ENCODE measurements at places on chromosomes 13 and 19. TPM values are rescaled to one million over a fixed set of nuclear protein-coding genes. Genes with fewer than 3 reads are reported as not detected.

GRCh38 chr19:947707-948539, 22.1 kb downstream of the ARID3A start:
- DNase-seq = peak; percentile 88

DNA sequence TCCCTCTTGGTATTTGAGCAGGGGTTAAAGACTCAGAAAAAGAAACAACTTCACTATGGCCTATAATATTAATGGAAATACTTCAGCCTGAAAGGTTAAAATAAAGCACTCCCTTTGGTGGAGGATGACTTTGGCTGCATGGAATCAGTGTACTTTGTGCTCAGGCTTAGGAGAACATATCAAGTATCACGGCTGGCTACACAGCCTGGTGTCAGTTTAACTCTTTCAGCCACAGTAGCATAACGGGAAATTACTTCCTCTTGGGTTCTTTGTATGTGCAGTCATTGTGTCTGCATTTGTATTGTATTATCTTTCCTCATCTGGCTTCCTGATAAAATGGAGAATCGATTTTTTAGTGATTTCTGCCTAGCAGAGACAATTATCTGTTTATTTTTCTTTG, 239.0 kb downstream of the GGACT start:
- DNase-seq = no peak

- no peak for DNase-seq
These were observed 33.4 kb downstream of the ABCC4 start for GRCh38 chr13:95267662-95268342.

- DNase-seq = no peak
These were observed 91.3 kb downstream of the KCNRG start for GRCh38 chr13:50106559-50106958.

DNA sequence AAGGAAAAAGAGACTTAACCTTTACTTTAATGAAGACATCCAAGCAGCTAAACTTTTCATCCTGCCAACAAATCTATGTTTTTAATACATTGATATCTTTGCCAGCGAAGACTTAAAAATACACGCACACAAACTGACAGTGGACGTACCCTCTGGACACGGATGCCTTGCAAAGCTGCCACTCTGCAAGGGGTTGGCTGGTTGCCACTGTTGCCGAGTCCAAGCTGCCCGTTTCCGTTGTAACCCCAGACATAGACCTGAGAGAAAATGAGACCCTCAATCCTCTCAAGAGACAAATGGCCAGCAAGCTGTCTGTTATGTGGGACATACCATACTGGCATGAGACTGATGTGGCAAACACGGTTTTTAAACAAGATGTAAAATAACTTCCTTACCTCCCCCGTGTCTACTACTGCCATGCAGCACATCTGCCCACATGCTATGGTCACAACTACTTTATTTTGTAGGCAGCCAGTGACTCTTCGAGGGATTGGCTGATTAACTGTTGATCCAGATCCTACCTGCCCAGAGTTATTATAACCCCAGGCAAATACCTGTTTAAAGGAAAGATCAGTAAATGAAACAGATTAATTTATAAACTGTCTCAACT, 21.2 kb downstream of the RCBTB2 start:
- DNase-seq = peak; percentile 59

DNA sequence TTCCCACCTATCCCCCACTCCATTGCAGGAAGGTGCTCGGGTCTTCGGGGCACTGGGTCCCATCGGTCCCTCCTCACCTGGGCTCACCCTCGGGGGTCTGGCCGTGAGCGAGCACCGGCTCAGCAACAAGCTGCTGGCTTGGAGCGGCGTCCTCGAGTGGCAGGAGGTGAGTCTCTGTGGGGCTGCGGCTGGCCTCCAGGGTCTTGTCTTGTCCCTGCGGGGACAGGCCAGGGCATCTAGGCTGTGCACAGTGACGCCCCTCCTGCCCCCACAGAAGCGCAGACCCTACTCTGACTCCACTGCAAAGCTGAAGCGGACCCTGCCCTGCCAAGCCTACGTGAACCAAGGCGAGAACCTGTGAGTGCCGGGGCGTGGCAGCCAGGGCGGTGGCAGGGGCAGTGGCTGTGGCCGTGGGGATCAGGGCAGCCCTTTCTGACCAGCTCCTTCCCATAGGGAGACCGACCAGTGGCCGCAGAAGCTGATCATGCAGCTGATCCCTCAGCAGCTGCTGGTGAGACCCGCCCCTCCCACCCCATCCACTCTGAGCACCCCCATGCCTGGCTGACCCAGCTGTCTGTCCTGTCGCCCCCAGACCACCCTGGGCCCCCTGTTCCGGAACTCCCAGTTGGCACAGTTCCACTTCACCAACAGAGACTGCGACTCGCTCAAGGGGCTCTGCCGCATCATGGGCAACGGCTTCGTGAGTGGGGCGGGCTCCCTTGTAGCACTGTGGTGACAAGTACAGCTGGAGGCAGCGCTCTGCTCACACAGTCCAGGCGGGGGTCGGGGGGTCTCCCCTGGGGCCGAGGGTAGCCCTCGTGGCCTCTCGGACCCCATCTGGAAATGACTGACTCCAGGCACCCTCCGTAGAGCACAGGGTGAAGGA, 3.7 kb downstream of the PTOV1 start:
- no peak for DNase-seq

- DNase-seq = no peak
These were observed 4.7 kb downstream of the SIGLEC7 start for GRCh38 chr19:51146751-51147150.

- peak; percentile 60 for DNase-seq
These were observed 48.9 kb downstream of the DNM2 start for GRCh38 chr19:10766671-10767201.

- no peak for DNase-seq
These were observed 25.8 kb downstream of the LACC1 start for GRCh38 chr13:43905435-43906031.

DNA sequence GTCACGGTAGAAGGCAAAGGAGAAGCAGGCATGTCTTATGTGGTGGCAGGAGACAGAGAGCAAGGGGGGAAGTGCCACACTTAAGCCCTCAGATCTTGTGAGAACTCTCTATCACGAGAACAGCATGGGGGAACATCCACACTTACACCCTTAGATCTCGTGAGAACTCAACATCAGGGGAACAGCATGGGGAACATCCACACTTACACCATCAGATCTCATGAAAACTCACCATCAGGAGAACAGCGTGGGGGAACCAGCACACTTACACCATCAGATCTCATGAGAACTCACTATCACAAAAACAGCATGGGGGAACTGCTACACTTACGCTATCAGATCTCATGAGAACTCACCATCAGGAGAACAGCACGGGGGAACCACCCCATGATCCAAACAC, 445.0 kb downstream of the MYO16 start:
- DNase-seq = no peak

DNA sequence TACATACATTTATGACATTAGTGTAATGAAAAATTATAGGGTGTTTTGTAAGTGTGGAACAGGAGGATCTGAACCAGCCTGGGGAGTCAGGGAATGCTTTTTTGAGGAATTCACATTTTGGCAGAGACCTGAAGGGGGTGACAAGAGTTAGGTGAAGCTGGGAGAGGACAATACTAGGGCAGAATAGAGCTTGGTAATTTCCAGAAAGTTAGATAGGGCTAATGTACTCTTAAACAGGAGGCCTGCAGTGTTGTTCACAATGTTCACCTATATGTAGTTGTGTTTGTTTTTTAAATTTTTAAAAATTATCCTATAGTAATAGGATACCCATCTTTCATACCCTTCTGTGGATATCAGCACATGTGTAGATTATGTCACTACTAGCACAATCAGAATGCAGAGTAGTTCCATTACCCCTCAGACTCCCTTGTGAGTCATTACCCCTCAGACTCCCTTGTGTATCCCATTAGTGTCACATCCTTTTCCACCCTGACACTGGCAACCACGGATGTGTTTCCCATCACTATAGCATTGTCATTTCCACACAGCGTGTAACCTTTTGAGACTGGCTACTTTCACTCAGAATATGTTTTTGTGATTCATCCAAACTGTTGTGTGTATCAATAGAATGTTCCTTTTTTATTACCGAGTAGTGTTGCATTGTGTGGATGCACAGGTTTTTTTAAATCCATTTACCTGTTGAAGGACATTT, 43.1 kb downstream of the PCCA start:
- DNase-seq = no peak

DNA sequence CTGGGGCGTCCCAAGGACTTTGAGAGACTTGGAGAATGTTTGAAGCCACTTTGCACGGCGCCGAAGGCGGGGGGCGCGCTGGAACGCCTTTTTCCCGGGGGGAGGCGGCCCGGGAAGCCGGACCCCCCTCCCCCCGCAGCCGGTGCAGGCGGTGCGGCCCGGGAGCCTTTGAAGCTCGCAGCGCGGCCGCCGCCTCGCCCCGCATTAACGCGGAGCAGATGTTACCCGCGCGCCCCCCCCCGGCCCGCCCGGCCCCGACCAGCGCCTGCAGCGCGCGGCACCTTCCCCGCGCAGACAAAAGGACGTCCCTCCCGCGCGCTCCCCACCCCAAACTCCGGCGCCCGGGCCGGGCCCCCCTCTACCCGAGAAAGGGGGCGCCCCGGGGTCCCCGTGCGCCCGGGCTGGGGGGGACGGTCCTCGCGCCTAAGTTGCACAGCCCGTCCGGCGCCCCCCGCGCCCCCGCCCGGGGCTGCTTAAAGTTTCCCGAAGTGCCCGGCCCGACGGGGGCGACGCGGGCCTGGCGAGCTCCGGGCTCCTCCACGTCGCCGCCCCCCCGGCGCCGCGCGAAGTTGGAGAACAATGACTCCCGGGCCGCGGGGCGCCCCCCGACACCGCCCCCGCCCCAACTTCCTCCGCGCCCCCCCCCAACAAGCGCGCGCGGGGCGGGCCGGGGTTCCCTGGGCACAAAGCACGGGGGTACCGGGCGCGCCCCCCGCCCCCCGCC, 685 bp downstream of the TCF3 start:
- DNase-seq = peak; percentile 44

GRCh38 chr13:111962431-111962891, 104.5 kb upstream of the SOX1 start:
- DNase-seq = no peak

GRCh38 chr13:97866346-97866745, 87.1 kb upstream of the IPO5 start:
- DNase-seq = no peak

GRCh38 chr13:113040031-113040430, 65.6 kb upstream of the F7 start:
- DNase-seq = no peak

DNA sequence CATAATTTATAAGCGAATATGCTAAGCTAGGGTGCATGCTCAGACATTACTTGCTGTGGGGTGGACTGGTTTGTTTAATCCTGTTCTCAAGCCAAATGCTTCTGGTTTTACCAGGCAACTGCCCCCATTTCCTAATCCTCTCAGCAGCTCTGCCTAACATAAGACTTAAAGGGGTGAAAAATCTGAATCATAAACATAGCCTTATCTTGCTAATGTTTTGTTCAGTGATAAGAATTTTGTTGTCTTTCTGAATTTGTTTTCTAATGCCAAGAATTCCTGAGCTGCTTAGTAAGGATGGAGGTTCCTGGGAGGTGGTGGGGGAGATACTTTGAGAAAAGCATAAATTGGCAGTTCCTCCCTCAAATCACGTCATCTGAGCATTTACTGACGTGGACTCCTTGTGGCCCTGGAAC, 42.7 kb downstream of the ING1 start:
- DNase-seq = no peak

DNA sequence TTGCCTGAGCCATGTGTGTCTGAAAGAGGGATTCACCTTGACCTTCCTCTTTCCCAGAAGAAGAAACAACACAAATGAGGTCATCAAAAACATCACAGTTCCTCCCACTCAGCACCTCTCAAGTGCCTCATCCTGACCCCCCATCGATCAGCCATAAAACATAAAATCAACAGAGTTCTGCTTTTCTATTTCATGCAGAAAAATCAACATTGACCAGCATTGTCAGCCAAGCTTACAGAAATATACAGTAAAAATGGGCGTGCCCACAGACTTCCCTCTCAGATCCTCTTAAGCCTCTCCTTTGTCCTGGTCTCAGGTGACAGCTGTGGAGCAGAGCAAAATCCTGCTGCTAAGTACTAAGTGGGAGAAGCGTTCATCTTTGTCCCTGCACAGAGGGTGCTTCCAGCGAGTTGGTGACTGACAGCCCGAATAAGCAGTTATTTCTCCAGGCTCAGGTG, 213.3 kb downstream of the OLFM4 start:
- DNase-seq = no peak

GRCh38 chr19:35846038-35846668, 6.2 kb downstream of the NPHS1 start:
- no peak for DNase-seq

DNA sequence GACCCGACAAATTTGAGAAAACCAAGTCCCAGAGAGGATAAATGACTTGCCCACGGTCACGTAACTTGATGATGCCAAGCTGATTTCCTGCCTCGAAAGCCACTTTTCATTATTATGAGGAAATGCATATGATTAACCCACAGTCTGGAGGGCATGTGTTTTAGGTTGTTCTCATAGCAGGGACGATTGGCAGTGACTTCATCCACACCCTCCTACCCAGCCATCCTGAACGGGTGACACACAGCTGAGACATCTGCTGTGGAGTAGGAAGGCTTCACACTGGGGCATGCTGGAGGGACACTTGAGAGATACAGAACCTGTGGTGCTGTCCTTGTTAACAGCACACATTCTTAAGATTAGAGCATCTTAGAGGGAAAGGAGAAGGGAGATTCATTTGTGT, 65.4 kb upstream of the WDFY2 start:
- no peak for DNase-seq

Gene SLC1A5
- total RNA-seq = 8.9 TPM

Gene PSG11
- not detected for total RNA-seq

Gene COL4A1
- total RNA-seq = 283 TPM

Gene DACH1
- 2.1 TPM for total RNA-seq
